ENCODE measurements at places on chromosomes 1 and 21.

GRCh38 chr21:25949701-25950100 is 214.9 kb downstream of the GABPA start:
- no peak overlapping the region for H3K4me3 ChIP-seq
- no peak for DNase-seq
- peaks cover 44% of the 10 kb centered on the region for H3K36me3 ChIP-seq
- H3K4me1 ChIP-seq = peaks cover 7% of the 10 kb centered on the region
- no peak overlapping the region for H3K27ac ChIP-seq

DNA sequence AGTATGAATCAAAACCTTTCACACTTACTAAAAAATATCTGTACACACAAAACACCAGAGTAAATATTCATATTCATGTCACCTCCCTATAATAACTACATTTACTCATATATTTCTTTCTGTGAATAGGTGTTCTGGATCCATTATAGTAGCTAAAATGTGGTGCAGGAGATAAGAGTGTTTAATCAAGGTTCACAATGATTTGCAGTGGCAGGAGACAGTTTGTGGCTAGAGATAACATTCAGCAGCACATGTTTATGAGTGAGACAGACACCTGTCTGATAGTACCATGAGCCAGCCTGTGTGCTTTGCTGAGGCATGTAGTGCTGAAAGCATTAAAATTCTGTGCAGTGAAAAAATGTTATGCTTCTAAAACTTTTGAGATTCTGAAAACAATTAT is 410.3 kb downstream of the SRGAP2C start:
- no peak overlapping the region for H3K4me3 ChIP-seq
- DNase-seq = no peak
- no peaks in the 10 kb centered on the region for H3K36me3 ChIP-seq
- no peaks in the 10 kb centered on the region for H3K4me1 ChIP-seq

GRCh38 chr1:7315316-7315715 is 455.8 kb upstream of the VAMP3 start:
- no peak overlapping the region for H3K4me3 ChIP-seq
- no peaks in the 10 kb centered on the region for H3K27me3 ChIP-seq
- no peak for DNase-seq
- H3K27ac ChIP-seq = no peak overlapping the region
- H3K36me3 ChIP-seq = no peaks in the 10 kb centered on the region
- H3K4me1 ChIP-seq = no peaks in the 10 kb centered on the region

DNA sequence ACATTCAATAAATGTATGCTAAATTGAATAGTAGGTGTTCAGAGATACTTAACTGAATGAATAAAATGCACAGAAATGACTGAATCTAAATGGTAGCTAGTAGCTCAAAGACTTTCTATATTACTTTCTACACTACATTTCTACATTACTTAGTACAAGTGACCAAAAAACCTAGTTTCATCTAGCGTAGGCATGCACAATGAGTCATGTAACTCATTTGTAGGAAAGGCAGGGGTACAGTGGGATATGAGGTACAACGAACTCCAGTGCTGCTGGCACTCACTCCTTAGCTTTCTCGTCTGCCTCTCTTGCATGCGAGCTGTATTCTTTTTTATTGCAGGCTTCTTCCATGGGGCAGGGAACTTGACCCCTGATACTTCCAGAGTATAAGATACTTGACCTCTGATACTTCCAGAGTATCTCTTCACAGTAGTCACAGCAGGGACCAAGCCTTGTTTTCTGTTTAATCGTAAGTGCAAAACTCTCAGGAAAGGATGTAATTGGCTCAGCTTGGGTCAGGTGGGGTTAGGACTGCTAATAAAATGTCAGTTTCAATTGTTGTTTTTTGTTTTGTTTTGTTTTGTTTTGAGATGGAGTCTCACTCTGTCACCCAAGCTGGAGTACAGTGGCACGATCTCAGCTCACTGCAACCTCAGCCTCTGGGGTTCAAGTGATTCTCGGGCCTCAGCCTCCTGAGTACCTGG is 4.9 kb upstream of the ATP2B4 start:
- no peak overlapping the region for H3K4me3 ChIP-seq
- peaks cover 14% of the 10 kb centered on the region for H3K4me1 ChIP-seq
- no peaks in the 10 kb centered on the region for H3K36me3 ChIP-seq
- DNase-seq = no peak
- H3K27me3 ChIP-seq = no peaks in the 10 kb centered on the region

DNA sequence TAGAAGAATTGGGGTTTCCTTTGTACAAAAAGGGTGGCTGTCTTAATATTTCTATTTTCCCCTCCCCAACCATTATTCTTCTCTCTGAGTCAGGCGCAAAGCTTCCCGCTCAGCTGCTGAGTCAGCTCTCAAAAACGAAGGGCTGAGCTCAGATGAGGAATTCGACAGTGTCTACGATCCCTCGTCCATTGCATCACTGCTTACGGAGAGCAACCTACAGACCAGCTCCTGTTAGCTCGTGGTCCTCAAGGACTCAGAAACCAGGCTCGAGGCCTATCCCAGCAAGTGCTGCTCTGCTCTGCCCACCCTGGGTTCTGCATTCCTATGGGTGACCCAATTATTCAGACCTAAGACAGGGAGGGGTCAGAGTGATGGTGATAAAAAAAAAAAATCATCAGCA is 3.0 kb upstream of the TUFT1 start:
- no peaks in the 10 kb centered on the region for H3K36me3 ChIP-seq
- DNase-seq = no peak
- no peak overlapping the region for H3K4me3 ChIP-seq
- no peaks in the 10 kb centered on the region for H3K27me3 ChIP-seq
- peaks cover 6% of the 10 kb centered on the region for H3K4me1 ChIP-seq

- DNase-seq = no peak
- no peaks in the 10 kb centered on the region for H3K4me1 ChIP-seq
- no peaks in the 10 kb centered on the region for H3K27me3 ChIP-seq
- no peak overlapping the region for H3K27ac ChIP-seq
Measured at GRCh38 chr1:36872126-36872754, 162.1 kb downstream of the GRIK3 start.

- no peak overlapping the region for H3K4me3 ChIP-seq
- no peaks in the 10 kb centered on the region for H3K36me3 ChIP-seq
- H3K27ac ChIP-seq = no peak overlapping the region
Measured at GRCh38 chr1:71667216-71667615, 586.4 kb upstream of the ZRANB2 start.

DNA sequence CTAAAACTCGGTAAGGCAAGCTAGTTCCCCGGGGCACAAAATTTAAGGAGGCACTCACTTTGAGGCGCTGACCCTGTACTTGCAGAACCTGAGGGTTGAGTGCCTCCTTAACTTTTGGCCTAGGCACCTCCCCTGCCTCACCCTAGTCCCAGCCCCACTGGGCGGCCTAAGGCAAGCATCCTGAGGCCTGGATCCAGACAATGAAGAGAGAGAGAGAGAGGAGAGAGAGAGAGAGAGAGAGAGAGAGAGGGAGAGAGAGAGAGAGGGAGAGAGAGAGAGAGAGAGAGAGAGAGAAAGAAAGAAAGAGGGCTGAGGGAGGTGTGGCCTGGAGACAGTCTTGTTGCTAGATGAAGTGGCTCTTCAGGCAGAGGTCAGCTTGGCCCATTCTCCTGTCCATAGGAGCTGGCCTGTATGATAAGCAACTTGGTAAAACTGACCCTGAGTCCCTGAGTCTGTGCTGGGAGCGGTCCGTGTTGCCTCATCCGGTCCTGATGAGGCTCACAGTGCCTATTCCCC is 7.4 kb upstream of the LRRN2 start:
- DNase-seq = no peak
- H3K4me1 ChIP-seq = no peaks in the 10 kb centered on the region
- no peak overlapping the region for H3K4me3 ChIP-seq

- H3K27ac ChIP-seq = no peak overlapping the region
- no peak for DNase-seq
- no peaks in the 10 kb centered on the region for H3K4me1 ChIP-seq
- no peak overlapping the region for H3K4me3 ChIP-seq
Measured at GRCh38 chr1:241895013-241895412, 47.0 kb downstream of the EXO1 start.

GRCh38 chr1:213163278-213163711 is 112.3 kb downstream of the RPS6KC1 start:
- no peaks in the 10 kb centered on the region for H3K27me3 ChIP-seq
- no peak for DNase-seq
- no peaks in the 10 kb centered on the region for H3K36me3 ChIP-seq

GRCh38 chr1:62377043-62377562 is 57.9 kb upstream of the KANK4 start:
- H3K4me1 ChIP-seq = no peaks in the 10 kb centered on the region
- H3K36me3 ChIP-seq = no peaks in the 10 kb centered on the region
- no peak for DNase-seq
- H3K4me3 ChIP-seq = no peak overlapping the region

- no peak overlapping the region for H3K4me3 ChIP-seq
- no peak overlapping the region for H3K27ac ChIP-seq
- no peaks in the 10 kb centered on the region for H3K4me1 ChIP-seq
- no peaks in the 10 kb centered on the region for H3K27me3 ChIP-seq
- DNase-seq = no peak
Measured at GRCh38 chr1:110464340-110464739, 13.4 kb downstream of the PROK1 start.

DNA sequence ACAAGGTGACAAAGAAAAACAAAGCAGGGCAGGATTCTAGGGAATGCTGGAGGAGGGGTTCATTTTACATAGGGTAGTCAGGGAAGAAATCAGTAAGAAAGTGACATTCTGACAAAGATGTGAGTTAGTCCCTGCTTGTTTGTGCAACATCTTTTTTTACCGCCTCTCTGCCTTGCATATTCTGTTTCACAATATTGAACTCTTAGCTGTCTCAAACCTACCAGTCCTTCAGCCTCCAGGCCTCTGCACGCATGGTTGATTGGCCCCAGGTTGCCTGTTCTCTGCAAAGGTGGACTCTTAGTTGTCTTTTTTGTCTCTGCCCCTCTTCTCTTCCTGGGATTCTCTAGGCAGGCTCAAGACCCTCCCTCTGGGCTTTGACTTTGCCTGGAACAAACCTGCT is 152.2 kb upstream of the RUNX1 start:
- no peak overlapping the region for H3K4me3 ChIP-seq
- H3K27ac ChIP-seq = no peak overlapping the region
- H3K4me1 ChIP-seq = no peaks in the 10 kb centered on the region
- H3K36me3 ChIP-seq = no peaks in the 10 kb centered on the region
- no peak for DNase-seq

GRCh38 chr1:17970757-17971156 is 136.8 kb upstream of the IGSF21 start:
- no peaks in the 10 kb centered on the region for H3K36me3 ChIP-seq
- H3K4me3 ChIP-seq = no peak overlapping the region
- H3K27me3 ChIP-seq = peaks cover 36% of the 10 kb centered on the region
- no peak overlapping the region for H3K27ac ChIP-seq

DNA sequence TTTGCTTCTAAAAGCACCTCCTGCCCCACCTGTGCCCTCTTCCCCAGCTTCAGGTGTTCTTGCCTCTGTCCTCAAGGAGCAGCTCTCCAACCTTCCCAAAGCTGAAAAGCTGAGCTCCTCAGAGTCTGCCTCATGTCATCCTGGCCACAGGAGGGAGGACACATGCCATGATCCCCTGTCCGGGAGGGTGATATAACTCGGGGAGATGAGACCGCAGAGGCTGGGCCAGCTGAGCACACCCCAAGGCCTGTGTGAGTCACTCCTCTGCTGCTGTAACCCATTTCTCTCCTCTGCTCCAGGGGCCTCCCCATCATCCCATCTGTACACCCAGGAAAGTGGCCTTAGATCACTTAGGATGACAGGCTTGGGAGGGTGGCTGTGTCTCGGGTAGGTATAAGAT is 49.8 kb downstream of the EPHB2 start:
- no peaks in the 10 kb centered on the region for H3K36me3 ChIP-seq
- H3K4me3 ChIP-seq = no peak overlapping the region
- no peak overlapping the region for H3K27ac ChIP-seq
- no peaks in the 10 kb centered on the region for H3K4me1 ChIP-seq
- H3K27me3 ChIP-seq = no peaks in the 10 kb centered on the region
- DNase-seq = no peak

GRCh38 chr1:237448042-237448441 is 406.1 kb downstream of the RYR2 start:
- no peak for DNase-seq
- no peak overlapping the region for H3K27ac ChIP-seq
- no peaks in the 10 kb centered on the region for H3K4me1 ChIP-seq
- H3K36me3 ChIP-seq = no peaks in the 10 kb centered on the region
- no peak overlapping the region for H3K4me3 ChIP-seq
- no peaks in the 10 kb centered on the region for H3K27me3 ChIP-seq

- no peak overlapping the region for H3K4me3 ChIP-seq
- no peaks in the 10 kb centered on the region for H3K4me1 ChIP-seq
- no peak for DNase-seq
- H3K27me3 ChIP-seq = no peaks in the 10 kb centered on the region
- no peak overlapping the region for H3K27ac ChIP-seq
- no peaks in the 10 kb centered on the region for H3K36me3 ChIP-seq
Measured at GRCh38 chr1:65512383-65512782, 91.9 kb downstream of the LEPR start.

- no peak overlapping the region for H3K4me3 ChIP-seq
- H3K4me1 ChIP-seq = no peaks in the 10 kb centered on the region
- no peak for DNase-seq
- H3K36me3 ChIP-seq = no peaks in the 10 kb centered on the region
- H3K27ac ChIP-seq = no peak overlapping the region
Measured at GRCh38 chr1:84742653-84743052, 52.4 kb upstream of the SSX2IP start.

DNA sequence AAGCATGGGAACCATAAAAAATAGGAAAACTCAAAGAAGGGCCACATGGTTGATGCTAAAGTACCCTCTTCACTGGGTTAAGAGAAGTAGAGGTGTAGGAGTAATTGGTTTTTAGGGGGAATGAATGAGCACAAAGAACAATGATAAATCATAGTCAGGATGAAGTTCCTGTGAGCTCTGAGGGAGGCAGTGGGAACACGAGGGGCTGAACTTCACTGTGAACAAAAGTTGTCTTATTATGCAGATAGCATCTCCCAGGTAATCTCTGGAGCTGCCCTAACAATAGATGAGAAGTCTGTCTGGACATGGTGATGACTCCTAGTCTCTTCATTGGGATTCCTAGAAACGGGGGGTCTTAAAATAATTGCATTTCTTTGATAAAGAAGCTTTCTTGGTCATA is 127.9 kb downstream of the DNM3 start:
- no peaks in the 10 kb centered on the region for H3K36me3 ChIP-seq
- H3K27ac ChIP-seq = no peak overlapping the region
- no peak overlapping the region for H3K4me3 ChIP-seq
- DNase-seq = no peak
- no peaks in the 10 kb centered on the region for H3K27me3 ChIP-seq

GRCh38 chr1:224594360-224594759 is 21.8 kb upstream of the CNIH3 start:
- H3K27ac ChIP-seq = no peak overlapping the region
- no peak for DNase-seq
- H3K27me3 ChIP-seq = no peaks in the 10 kb centered on the region
- no peak overlapping the region for H3K4me3 ChIP-seq

Measured in heart left ventricle (tissue), 16 donors.